ENCODE measurements at places on chromosomes 3 and 15.
A peak's percentile ranks its signal among the peaks of the same experiment; 100 is the strongest.

DNA sequence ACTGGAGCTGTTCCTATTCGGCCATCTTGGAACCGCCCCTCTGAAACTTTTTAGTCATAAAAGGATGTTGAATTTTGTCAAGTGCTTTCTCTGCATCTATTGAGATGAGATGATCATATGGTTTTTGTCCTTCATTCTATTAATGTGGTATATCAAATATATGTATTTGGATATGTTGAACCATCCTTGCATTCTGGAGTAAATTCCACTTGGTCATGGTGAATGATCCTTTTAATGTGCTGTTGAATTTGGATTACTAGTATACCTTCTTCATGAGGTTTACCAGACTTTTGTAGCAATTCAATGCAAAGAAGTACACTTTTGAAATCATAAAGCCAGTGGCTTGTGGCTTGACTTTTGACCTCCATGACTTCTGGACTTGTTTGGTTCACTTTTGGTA, 33.4 kb upstream of the XRN1 start:
- DNase-seq = no peak

DNA sequence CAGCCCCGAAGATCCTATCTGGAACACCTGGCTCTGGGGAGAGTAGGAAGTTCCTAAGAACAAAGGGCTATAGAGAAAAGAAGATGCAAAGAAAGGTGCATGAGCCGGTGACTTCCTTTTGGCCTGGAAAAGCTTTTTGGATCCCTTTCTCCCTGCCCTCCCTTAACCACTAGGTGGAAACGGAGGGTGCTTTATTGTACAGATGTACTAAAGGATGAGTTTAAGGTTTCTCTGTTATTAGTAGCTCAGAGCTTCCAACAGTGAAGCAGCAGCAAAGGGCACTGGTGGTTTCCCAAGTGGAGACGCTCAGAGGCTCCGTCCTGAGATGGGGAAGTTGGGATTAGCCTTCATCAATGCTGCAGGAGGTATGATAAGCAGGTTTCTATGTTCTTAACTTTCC, 5.9 kb upstream of the ADGRG7 start:
- peak; percentile 39 for DNase-seq

DNA sequence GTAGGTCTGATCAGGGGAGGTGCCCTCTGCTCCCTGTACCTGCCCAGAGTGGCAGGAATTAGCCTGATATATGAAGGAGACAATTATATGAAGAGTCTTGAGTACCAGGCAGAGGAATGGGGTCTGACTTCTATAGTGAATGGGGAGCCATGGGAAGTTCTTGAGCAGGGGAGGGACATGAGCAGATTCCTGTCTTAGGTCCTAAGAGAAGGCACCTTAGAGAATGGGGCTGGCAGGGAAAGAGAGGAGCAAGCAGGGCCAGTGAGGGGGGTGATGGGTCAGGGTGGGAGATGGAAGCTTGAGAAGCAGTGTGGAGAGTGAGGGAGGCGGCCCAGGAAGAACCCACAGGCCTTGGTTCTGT, 12.4 kb downstream of the CD276 start:
- DNase-seq = no peak

- no peak for DNase-seq
Observed at GRCh38 chr3:8631661-8632060, 12.9 kb downstream of the SSUH2 start.

DNA sequence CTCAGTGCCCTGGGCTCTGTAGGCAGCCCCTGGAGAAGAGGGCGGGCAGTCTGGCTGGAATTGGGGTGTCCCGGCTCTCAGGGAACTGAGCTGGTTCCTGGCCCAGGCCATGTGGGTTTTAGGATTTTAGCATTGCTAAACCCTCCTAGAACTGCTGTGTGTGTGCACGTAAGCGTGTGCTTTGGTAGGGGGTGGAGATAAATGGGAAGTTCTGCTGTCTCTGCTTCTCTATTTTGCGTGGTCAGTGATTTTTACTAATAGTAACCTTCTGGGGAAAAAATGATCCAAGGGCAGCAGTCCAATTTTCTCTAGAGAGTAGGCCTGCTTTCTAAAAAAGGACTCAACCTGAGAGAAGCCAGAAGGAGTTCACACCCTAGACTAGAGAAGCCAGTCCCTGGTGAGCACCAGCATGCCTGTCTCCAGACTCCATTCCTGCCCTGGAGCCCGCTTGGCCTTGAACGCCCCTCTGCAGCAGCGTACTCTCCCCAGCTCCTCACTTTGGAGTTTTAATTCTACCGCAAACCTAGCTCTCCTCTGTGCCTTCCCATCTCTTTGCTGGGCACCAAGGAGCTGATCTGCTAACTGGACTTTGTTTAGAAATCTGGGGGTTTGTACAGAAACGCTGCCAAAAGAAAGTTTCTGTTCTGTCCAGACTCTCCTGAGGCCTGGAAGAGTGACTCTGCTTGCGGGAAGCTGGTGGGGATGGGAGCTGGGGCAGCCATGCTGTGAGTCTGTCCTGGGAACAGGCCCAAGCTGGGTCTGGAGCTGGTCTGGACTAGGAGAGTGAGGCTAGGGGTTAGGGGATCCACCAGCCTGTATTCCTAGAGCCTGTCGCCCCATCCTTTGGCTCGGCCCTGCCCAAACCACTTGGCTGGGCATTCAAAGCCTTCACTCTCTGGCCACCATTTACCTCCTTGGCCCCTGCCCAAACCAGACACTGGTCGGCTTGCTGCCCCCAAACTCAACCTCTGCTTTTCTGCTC, 19.7 kb downstream of the CORO2B start:
- DNase-seq = no peak

- peak; percentile 83 for DNase-seq
Observed at GRCh38 chr15:75104804-75105557, 81.6 kb downstream of the PPCDC start.

GRCh38 chr15:80789296-80789695, 10.1 kb downstream of the CEMIP start:
- DNase-seq = peak; percentile 75

- peak; percentile 89 for DNase-seq
Observed at GRCh38 chr15:60392601-60392985, 5.2 kb downstream of the ANXA2 start.

GRCh38 chr3:137103739-137104138, 146.0 kb downstream of the IL20RB start:
- no peak for DNase-seq

- DNase-seq = peak; percentile 51
Observed at GRCh38 chr15:38683382-38684242, 119.0 kb upstream of the RASGRP1 start.

DNA sequence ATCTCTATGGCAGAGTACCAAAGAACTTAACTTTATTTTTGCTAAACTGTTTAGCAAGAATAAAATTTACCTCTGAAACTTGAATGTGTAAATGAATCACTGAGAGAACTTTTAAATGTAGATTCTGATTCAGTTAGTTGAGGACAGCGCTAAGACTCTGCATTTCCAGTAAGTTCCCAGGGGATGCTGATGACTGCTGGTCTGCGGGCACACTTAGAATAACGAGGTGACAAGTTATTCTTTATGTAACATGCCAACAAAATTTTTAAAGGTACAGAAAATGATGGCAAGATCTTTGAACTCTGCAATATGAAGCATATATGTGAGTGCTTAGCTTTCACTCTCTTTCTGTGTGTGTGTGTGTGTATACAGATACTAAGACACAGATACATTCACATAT, 56.4 kb downstream of the TGFBR2 start:
- no peak for DNase-seq

GRCh38 chr3:11220230-11220629, 52.0 kb upstream of the ATG7 start:
- DNase-seq = no peak

DNA sequence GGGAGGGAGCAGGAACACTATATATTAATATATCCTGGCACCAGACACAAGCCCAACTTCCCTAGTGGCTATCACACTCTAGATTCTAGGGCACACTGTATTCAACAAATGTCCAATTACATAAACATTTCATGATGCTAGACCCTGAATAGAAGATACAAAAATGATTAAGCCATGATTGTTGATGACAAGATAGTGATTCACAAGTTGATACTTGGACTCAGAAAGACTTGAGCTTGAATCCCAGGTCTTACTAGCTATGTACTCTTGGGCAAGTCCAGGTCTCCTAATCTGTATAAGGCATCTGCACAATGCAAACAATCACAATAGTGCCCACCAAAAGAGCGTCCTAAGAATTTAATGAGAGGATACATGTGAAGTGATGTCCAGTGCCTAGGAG, 10.0 kb upstream of the SNTN start:
- DNase-seq = no peak

DNA sequence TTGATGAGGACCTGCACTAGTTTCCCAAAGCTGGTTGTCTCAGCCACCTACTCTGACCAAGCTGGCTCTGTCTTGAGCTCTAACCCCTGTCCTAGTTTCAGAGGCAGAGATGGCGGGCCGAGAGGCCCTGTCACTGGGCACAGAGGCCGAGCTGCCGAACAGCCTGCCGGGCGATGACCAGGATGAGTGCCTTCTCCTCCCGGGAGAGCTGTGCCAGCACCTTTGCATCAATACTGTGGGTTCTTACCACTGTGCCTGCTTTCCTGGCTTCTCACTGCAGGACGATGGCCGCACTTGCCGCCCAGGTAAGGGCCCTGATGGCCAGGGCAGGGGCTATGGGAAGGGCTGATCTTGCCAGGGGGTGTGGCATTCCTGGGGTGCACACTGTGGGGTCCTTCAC, 69.1 kb downstream of the FBLN2 start:
- DNase-seq = no peak

DNA sequence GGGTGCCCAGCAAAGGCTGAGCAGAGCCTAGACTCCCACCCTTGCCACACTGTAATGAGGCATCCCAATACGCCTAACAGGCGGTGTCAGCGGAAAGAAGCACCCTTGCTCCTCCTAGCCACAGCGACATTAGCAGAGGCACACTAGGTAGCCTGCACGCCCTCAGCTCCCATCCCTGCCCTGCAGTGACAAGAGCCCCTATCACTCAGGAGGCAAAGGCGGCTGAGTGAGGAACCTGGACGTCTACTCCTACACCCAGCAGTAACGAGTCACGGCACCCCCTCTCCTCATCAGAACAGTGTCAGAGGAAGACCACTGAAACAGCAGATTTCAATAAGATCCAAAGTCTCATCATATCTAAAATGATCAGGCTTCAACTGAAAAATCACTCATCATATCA, 12.0 kb upstream of the MAP6D1 start:
- no peak for DNase-seq

DNA sequence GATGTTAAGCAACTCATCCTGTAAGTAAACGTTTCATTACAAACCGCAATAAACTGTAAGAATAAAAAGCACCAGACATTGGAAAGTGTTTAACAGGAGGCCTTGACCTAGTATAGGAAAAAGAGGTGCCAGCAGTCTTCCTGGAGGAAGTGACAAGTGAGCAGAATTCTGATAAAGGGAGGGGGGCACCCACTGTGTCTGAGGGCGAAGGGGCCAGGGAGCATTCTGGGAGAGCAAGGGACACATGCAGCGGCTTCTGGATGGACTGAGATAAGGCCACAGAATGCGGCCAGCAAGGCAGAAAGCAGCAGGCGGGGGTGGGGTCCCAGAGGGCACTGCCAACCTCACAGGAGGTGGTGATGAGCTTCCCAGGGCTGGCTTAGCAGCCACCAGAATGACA, 80.2 kb downstream of the MTHFS start:
- no peak for DNase-seq

- DNase-seq = no peak
Observed at GRCh38 chr3:186342197-186342596, 19.8 kb downstream of the DGKG start.

DNA sequence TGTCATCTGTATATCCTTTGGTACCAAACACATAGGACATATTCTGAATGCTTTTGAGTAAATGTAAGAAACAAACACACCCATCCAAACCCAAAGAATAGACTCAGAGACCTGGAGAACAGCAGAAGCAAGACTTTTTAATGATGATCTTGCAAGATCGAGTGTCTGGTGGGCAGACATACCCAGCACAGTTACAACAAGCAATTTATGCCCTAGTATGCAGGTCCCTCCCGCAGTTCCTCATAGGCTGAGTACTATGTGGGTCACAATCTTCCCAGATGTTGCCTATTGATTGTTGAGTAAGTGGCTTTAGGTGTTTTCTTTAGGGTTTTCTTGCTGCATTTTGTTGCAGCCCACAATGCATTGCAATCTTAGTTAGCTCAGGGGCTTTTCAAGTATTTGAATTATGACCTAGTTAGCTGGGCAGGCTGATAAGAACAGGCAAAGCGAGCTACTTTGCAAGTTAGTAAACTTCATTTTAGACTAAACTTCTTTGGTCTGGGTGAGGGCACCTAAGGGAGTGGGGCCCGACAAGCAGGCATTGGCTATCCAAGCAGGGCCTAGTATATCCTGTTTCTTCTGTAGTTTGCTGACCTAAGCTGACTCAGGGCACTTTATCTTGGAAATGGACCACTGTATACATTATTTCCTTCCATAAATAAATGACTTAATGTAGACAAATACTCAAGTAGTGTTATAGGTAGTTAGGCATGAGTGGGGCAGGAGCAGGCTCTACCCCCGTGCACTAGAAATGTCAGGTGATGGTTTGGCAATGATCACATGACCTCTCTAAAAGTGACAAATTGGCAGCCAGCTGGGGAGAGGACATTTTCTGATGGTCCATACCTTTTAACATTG, 87.3 kb upstream of the LIPC start:
- no peak for DNase-seq

DNA sequence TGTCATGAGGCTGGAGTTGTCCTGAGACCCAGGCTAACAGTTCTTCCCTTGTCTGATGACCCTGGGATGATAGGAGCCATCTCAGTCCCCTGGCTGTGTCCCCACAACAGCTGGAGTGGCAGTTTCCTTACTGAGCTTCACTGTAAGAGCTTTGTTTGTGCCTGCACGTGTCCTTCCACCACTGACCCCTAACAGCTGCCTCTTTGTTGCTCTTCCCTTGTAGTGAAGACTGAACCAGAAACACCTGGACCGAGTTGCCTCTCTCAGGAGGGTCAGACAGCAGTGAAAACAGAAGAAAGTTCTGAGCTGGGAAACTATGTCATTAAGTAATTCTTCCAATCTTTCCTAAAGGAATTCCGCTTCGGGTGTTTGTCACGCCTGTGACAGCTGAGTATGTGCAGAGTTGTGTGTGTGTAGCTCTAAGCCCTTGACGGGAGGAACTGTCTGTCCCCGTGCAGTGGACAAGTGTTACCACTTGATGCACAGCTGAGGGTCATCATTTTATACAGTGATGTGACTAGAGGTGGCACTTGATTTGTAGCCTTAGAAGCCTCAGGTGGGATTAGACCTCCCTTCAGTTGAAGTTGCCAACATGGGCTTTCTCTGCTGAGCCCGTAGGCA, 25.0 kb downstream of the MAP6D1 start:
- DNase-seq = no peak

DNA sequence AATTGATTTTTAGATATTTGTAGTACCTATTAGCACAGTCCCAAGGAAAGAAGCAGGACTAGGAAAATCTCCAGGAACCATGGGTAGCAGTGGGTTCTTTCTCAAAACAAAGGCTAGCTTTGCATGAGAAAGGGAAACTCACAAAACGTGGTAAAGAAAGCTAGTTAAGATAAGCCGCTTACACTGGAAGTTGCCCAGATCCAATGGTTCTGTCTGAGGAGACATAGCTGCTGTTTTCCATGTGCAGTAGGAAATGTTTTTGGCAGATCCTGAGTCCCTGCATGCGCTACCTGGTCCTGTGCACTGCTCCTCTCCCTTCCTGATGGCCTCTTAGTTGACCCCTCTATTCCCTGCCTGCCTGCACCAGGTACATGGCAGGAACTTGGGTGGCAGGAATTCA, 60.4 kb downstream of the TFG start:
- DNase-seq = no peak

GRCh38 chr3:46539443-46540005, 26.6 kb downstream of the LRRC2 start:
- DNase-seq = no peak

- no peak for DNase-seq
Observed at GRCh38 chr3:10883478-10884234, 67.6 kb downstream of the SLC6A11 start.
